Thymus (tissue), 14 donors: ENCODE measurements at places on chromosomes 6 and 20. TPM values are rescaled to one million over a fixed set of nuclear protein-coding genes. Genes with fewer than 3 reads are reported as not detected.

- DNase-seq: no peak
Measured at GRCh38 chr6:24546439-24546838, 51.7 kb downstream of the ALDH5A1 start.

The RAB32 gene
- total RNA-seq: 40.8 TPM

The MROH8 gene
- total RNA-seq: 2.8 TPM

DNA sequence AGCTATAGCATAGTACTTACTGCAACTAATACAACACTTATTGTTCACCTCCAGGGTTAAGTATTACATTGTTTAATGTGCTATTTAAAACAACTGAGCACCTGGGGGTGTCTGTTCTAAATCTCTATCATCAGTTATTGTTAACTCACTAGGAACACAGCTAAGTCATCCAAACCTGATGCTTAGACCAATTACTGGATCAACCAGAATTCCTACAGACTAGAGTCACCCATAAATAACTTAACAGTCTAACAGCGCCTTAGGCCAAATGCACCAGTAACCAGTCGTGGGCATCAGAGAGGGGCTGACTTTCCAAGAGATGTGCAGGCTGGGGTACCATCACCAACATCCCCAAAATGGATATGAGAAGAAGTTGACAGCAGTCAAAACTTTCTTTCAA is 110.7 kb downstream of the ADTRP start:
- DNase-seq: no peak

The NKX2-2 gene
- total RNA-seq: 0.05 TPM
